Liver (tissue), 10 donors: ENCODE measurements at places on chromosomes 12 and 14. TPM values are rescaled to one million over a fixed set of nuclear protein-coding genes. Genes with fewer than 3 reads are reported as not detected.

Gene SYT10
- 0.84 TPM for total RNA-seq

Gene CD27
- total RNA-seq: 0.67 TPM

Gene RBP5
- 12.9 TPM for total RNA-seq

Gene CLSTN3
- total RNA-seq: 27.1 TPM

Gene PIK3C2G
- total RNA-seq: 40.1 TPM

Gene RNFT2
- 0.17 TPM for total RNA-seq

Gene CCDC63
- not detected for total RNA-seq

Gene GPR137C
- 1.3 TPM for total RNA-seq

- H3K4me3 ChIP-seq: no peak overlapping the region
- DNase-seq: no peak
- H3K4me1 ChIP-seq: no peaks in the 10 kb centered on the region
- H3K27ac ChIP-seq: no peak overlapping the region
- H3K27me3 ChIP-seq: no peaks in the 10 kb centered on the region
Measured at GRCh38 chr14:77305696-77306095, 15.0 kb downstream of the POMT2 start.

DNA sequence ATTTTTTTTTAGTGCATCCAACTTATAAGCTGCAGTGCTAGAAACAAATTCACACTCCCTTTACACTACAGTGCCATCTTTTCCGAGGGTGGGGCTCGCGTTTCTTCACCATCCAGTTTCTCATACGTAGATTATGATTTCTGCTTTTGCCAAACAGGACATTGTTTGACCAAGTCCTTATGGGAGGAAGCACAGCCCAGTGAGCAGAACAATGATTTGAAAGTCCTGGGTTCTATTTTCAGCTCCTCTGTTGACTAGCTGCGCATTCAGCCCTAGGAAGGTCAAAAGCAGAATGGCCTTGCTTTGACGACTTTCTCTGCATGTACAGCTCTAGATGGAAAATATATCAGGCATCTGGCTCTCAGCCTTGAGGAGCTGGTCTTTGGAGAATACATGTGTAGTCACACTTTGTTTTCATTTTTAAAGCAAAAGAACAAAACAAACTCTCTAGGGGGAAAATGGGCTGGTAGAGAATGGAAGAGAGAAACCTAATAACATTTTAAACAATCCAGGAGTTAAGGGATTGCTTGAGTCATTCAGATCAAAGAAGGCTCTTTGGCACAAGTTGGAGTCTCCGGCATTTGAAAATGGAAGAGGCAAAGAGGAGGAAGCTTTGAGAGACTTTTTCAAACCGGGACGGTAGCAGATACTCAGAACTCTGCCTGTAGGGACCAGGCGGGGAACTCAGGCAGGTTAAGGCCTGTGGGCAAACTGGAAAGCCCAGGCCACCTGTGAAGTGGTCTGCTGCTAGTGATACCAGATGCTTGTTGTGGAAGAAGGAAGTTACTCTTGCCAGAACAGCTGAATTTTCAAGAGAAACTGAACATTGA, 257.3 kb upstream of the PLEKHG7 start:
- peak overlapping the region; percentile 19 for H3K27ac ChIP-seq
- DNase-seq: no peak
- no peaks in the 10 kb centered on the region for H3K4me1 ChIP-seq
- H3K4me3 ChIP-seq: no peak overlapping the region
- H3K36me3 ChIP-seq: no peaks in the 10 kb centered on the region
- H3K27me3 ChIP-seq: no peaks in the 10 kb centered on the region

DNA sequence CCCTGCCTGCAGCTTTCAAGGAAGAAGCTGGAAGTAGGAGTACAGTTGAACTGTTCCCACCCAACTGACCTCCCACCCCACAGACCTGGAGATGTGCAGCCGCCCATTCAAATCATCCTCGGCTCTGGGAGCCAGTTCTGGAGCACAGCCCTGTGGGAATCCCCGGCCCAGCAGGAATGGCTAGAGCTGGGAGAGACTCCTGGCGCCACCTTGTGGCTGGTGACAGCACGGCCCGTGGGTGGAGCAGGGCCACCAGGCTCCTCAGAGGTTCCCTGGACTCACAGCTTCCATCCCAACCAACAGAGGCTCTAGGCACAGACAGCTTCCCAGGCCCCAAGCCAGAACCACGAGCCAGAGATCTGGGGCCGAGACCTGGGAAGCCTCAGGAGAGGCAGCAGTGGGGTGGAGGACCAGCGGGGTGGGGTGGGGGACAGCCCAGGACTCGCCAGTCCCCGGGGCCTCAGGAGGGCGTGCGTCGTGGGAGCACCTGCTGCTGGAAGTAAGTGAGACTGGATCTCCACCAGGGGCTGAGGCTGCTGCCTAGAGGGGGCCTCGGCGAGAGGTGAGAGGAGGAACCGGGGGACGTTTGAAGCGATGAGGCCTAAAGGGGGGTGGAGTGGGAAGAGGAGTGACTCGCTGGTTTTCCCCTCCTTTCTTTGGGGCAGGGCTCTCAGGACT, 43.4 kb downstream of the RNF34 start:
- no peak overlapping the region for H3K4me3 ChIP-seq
- peak; percentile 85 for DNase-seq
- H3K36me3 ChIP-seq: peaks cover 16% of the 10 kb centered on the region
- no peaks in the 10 kb centered on the region for H3K27me3 ChIP-seq
- H3K4me1 ChIP-seq: peaks cover 5% of the 10 kb centered on the region

DNA sequence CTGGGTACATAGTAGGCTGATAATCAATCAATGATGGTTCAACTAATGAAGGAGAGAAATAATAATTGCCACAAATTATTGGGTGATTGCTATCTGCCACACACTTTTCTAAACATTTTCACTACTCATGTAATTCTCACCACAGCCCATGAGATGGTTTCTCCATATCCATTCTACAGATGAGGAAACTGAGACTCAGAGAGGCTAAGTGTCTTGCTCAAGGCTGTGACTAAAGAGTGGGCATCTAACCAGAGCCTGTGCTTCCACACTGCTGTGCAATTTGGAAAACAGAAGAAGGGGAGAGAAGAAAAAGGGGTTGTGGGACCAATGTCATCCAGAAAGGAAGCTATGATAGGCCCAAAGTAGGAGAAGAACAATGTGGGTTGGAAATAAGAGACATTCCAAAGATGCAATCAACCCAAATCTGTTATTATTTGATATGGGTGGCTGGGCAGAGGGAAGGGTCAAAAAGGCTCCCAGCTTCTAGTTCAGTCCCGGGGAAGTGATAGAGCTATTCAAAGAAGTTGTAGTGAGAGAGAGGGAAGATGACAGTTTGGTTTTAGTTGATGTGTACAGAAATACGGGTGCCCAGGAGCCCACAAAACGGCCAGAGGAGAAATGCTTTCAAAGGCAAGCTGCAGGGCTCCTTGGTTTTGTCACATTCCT, 483 bp upstream of the NR1H4 start:
- H3K27me3 ChIP-seq: no peaks in the 10 kb centered on the region
- H3K4me1 ChIP-seq: peaks cover 17% of the 10 kb centered on the region
- H3K4me3 ChIP-seq: no peak overlapping the region
- DNase-seq: no peak
- H3K36me3 ChIP-seq: no peaks in the 10 kb centered on the region
- peak overlapping the region; percentile 82 for H3K27ac ChIP-seq

DNA sequence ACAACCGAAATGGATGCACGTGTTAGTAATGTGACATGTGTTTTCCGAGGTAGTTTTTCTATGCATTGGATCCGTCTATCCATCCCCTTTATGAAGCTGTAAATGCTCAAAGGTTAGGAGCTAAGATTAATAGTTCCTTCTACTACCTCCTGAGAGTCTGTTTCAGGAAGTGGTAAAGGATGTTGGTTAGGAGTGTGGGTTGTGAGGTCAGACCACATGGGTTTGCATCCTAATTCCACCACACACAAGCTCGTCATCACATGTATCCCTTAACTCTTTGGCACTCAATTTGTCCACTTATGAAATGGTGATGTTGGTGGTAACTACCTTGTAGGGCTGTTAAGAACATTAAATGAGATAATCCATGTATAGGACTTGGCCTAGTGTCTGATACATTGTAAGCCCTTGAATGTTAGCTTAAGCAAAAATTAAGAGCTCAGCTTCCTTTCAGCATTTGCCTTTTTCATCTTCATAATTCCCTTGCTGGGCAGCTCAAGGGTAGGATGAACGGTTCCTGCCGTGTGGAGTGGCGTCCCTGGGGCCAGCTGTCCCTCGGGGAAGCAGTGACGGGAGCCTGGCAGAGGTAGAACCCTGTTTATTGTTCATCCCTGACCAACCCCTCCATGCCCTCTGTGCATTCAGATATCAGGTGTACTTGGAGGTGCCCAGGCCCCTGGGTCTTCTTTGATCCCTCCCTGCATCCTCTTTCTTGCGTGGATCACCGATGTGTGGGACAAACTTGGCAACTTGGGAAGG, 52.3 kb downstream of the TSPAN9 start:
- H3K27ac ChIP-seq: peak overlapping the region; percentile 68
- H3K4me1 ChIP-seq: peaks cover 8% of the 10 kb centered on the region
- no peak for DNase-seq
- H3K4me3 ChIP-seq: no peak overlapping the region
- no peaks in the 10 kb centered on the region for H3K27me3 ChIP-seq

- no peaks in the 10 kb centered on the region for H3K4me1 ChIP-seq
- no peak for DNase-seq
- H3K36me3 ChIP-seq: no peaks in the 10 kb centered on the region
- no peak overlapping the region for H3K4me3 ChIP-seq
- no peak overlapping the region for H3K27ac ChIP-seq
- no peaks in the 10 kb centered on the region for H3K27me3 ChIP-seq
Measured at GRCh38 chr14:38125481-38126037, 82.1 kb upstream of the SSTR1 start.

DNA sequence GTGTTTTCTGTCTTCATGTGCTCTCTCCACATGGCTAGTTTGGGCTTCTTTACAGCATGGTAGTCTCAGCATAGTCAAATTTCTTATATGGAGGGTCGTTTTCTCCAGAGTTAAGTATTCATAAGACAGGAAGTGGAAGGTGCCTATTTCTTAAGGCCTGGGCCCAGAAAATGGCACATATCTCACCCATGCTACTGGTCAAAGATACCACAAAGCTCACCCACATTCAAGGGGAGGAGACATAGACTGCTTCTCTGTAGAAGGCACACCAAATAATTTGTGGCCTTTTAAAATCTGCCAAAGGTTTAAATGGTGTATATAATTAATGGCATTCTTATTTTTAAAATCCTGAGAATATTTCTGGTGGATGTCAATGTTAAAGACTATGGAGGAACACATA, 44.8 kb downstream of the CCDC91 start:
- no peak overlapping the region for H3K4me3 ChIP-seq
- DNase-seq: no peak
- H3K27me3 ChIP-seq: no peaks in the 10 kb centered on the region

DNA sequence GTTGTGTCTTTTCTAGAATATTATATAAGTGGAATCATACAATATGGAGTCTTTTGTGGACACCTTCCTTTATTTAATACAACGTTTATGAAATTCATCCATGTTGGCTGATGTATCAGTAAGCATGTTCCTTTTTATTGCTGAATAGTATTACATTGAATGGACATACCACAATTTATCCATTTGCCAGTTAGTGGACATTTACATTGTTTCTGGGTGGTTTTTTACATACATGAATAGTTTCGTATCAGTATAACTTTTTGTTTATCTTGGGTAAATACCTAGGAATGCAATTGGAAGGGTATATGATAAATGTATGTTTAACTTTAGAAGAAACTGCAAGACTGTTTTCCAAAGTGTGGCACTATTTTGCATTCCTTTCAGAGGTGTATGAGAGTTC, 23.1 kb downstream of the IQSEC3 start:
- no peaks in the 10 kb centered on the region for H3K27me3 ChIP-seq
- DNase-seq: no peak
- no peaks in the 10 kb centered on the region for H3K4me1 ChIP-seq
- no peaks in the 10 kb centered on the region for H3K36me3 ChIP-seq

DNA sequence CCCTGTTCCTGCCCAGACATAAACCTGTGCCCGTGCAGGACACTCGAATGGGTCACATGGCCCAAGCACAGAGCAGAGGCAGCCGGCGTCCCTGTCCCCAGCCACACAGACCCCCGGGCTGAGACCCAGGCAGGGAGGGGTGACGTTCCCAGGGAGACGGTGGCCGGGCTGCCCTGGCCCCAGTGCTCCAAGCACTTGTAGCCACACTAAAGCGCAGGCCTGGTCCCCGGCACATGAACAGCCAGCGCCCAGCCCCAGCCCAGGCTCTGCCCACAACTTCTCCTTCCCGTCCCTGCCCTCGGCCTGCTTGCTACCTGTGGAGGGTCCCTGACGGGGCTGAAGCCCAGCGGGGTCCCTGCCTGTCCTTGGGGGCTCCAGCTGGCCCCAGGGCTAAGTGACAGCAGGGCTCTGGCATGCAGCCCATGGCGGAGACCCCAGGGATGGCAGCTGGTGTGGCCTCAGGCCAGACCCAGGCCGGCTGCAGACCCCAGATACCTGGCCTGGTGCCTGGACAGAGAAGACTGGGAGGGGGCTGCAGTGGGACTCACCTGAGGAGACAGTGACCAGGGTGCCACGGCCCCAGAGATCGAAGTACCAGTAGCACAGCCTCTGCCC, 338.4 kb downstream of the TMEM121 start:
- no peaks in the 10 kb centered on the region for H3K4me1 ChIP-seq
- H3K27me3 ChIP-seq: no peaks in the 10 kb centered on the region
- H3K27ac ChIP-seq: no peak overlapping the region
- no peak for DNase-seq
- H3K36me3 ChIP-seq: no peaks in the 10 kb centered on the region

GRCh38 chr12:123886258-123886657, 86.4 kb downstream of the CCDC92 start:
- no peaks in the 10 kb centered on the region for H3K36me3 ChIP-seq
- no peaks in the 10 kb centered on the region for H3K27me3 ChIP-seq
- no peak overlapping the region for H3K27ac ChIP-seq
- peaks cover 3% of the 10 kb centered on the region for H3K4me1 ChIP-seq
- H3K4me3 ChIP-seq: no peak overlapping the region

GRCh38 chr14:58972233-58973017, 216.0 kb upstream of the DAAM1 start:
- H3K27ac ChIP-seq: no peak overlapping the region
- no peak overlapping the region for H3K4me3 ChIP-seq
- no peaks in the 10 kb centered on the region for H3K4me1 ChIP-seq
- H3K27me3 ChIP-seq: no peaks in the 10 kb centered on the region
- no peaks in the 10 kb centered on the region for H3K36me3 ChIP-seq

DNA sequence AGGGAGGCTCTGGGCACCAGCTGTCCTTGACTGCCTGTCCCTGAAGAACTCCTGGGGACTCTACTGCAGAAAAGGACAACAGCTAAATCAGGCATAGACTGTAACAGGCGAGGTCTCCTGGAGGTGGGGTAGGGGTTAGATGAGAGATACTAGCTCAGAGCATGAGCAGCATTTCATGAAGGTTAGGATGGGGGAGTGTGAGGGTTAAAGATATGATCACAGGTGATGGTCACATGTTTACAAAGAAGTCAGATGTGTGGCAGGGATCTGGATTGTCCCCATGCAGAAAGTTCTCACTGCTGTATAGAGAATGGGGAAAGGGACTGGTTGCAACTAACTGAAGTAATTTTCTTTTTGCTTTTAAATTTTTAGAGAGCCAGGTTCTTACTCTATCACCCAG, 26.5 kb downstream of the TMEM229B start:
- no peaks in the 10 kb centered on the region for H3K4me1 ChIP-seq
- no peaks in the 10 kb centered on the region for H3K27me3 ChIP-seq
- no peak overlapping the region for H3K4me3 ChIP-seq
- no peak overlapping the region for H3K27ac ChIP-seq
